ENCODE measurements at places on chromosomes 12 and 14. TPM values are rescaled to one million over a fixed set of nuclear protein-coding genes. Genes with fewer than 3 reads are reported as not detected.

SDSL gene
- 32.6 TPM for polyA plus RNA-seq

KRT5 gene
- not detected for polyA plus RNA-seq

C12orf54 gene
- 0.28 TPM for polyA plus RNA-seq

PAN2 gene
- polyA plus RNA-seq, result 30.0 TPM

SIRT4 gene
- polyA plus RNA-seq, result 0.92 TPM

OR11H12 gene
- polyA plus RNA-seq, result not detected
